CD4-positive, alpha-beta T cell (primary cell): ENCODE measurements at places on chromosomes 1 and 21.
A peak's percentile ranks its signal among the peaks of the same experiment; 100 is the strongest.

DNA sequence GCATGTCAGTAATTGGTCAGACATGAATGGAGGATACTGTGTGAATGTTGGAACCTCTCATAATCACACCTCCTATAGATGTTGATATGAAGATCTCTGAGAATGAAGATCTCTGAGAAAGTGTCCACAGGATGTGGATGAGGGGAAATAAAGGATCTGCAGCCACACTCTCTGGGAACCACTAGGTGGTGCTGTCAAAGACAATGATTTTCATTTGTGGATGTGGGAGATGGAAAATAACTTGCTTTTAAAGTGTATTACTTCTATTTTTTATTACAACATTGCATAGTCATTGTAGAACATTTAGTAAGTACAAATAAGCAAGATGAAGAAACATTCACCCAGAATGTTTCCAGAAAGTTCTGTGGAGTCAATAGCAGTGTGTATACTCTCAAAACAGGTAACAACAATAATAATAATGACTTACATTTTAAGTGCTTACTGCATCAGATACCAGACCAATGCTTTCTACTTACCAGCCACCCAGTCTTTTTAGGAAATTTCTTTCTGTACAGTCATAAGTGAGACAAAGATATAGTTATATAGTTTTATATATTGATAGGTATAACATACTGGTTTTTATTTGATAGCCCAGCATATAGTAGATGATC is 128.2 kb downstream of the ATG4C start:
- peak; percentile 7 for DNase-seq

- DNase-seq = no peak
Observed at GRCh38 chr21:26194811-26195251, 24.3 kb upstream of the APP start.

DNA sequence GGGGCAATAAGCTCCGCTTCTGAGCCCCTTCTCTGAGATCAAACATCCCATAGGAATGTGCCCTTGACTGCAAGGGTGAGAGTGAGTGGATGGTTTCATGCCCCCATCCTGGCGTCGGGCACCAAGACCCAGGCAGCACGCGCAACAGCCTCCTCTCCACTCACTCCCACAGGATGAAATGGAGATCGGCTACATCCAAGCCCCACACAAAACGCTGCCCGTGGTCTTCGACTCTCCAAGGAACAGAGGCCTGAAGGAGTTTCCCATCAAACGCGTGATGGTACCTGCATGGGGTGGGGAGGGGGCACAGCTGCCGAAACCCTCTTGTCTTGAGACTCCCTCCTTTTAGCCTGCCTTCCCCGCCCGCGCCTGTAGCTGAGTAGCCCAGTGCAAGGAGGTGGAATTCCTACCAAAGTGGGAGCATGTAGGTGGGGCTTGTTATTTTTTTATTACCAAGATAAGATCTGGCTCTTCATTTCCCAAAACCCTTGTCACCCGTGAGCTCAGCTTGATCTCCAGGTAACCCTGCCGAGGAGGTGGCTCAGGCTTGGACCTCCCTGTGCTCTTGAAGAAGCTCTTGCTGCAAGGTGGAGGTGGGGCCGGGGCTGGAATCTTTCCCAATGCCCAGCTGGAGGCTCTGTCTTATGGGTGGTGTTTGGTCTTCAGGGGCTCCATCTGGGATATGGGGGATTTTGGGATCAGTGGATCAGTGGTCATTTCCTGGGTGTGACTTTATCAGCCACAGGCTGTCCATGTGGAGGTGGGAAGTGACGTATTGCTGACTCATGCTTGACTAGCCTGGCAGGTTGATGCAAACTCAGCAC is 24.0 kb upstream of the PADI6 start:
- DNase-seq = no peak

DNA sequence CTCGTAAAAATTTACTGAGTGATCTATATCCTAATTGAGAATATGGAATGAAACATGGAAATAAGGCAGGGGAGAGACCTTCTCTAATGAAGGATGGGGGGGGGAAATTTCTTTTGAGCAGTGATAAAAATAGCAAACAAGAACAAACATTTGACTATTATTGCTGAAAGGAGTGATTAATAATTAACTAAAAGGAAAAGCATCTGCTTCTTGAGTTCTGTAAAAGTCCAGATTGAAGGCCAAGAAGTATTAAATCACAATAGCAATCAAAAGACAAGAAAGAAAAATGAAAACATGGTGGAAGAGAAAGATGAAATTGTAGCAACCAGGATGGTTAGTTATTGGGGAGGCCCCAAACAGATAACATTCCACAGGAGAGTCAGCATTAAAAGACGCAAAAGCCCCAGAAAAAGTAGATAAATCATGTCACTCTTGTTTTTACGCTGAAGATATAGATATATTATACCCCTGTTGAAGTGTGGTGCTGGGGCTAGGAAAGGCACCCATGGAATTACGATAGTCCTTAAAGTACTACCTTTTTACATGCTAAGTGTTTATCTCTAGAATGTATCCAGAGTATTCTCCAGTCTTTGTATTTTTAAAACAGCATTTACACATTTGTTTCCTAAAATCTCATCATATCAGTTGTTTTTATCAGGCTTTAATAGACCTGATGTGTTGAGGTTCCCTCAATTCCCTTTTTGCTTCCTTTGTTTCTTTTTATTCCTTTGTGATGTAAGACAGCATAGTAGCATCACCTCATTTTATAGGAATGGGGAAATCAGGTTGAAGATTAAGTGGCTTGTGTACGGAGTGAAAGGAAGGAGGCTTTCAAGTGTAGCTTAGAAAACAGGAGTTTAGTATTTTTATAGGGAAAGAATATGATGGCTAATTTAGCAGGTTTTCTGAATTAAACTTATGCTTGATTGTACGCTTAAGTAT is 28.9 kb downstream of the DISP1 start:
- no peak for DNase-seq

DNA sequence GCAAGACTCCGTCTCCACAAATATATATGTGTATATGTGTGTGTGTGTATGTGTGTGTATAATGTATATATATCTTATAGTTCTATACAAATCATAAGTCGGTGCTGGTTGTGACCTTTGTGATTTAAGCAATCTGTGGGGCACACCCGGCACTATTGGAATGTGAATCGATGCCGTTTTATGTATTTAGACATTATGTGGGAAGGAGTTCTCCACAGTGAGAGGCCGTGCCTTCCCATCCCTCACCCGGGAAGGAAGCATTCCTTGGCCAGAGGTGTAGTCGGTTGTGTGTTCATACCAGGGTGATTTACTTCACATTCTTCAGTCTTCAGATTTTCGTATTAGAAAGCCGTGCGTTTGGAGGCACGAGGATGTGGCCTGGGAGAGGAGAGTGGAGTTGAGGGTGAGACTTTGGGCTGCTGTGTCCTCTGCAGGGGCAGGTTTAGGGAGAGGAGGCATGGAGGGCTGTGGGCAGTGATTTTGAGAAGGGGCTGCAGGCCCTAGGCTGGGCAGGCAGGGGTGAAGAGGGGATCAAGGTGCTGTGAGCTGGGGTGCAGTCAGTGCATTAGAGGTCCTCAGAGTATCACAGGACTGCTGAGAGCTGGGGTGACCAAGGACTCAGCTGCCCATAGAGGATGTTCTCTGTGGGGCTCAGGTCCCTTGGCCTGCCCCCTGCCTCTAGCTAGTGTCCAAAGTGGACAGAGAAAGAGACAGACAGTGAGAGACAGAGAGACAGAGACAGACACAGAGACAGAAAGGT is 57.7 kb downstream of the TRIM11 start:
- no peak for DNase-seq

- no peak for DNase-seq
Observed at GRCh38 chr1:81349194-81349965, 451.4 kb upstream of the ADGRL2 start.
